ENCODE measurements at places on chromosomes 1 and 21. TPM values are rescaled to one million over a fixed set of nuclear protein-coding genes. Genes with fewer than 3 reads are reported as not detected.

DNA sequence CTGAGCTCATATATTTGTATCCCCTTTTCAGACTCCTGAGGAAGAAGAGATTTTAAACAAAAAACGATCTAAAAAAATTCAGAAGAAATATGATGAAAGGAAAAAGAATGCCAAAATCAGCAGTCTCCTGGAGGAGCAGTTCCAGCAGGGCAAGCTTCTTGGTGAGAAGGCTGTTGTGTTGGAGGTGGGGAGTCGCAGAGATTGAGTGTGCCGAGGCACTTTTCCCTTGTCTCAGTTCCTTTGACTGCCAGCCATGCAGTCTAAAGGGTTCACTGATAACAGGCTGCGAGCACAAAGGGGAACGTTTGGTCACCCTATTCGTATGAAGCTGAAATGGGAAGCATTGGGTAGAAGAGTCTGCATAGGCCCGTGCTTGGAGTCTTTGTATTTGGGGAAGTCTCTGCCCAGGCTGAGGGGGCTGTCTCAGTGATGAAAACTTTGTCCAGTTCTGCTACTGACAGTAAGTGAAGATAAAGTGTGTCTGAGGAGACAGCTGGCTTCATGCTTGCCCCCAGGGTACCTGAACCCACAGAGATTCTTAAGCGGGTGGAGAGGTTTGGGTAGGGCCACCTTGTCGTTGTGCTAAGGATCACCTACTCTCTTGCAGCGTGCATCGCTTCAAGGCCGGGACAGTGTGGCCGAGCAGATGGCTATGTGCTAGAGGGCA, 2.8 kb downstream of the RPS8 start:
- peak overlapping the region; percentile 85 for H3K4me3 ChIP-seq
- no peaks in the 10 kb centered on the region for H3K27me3 ChIP-seq
- peak overlapping the region; percentile 45 for H3K27ac ChIP-seq
- DNase-seq, result no peak

GRCh38 chr1:29125788-29126187, 2.1 kb upstream of the TMEM200B start:
- no peaks in the 10 kb centered on the region for H3K27me3 ChIP-seq
- no peaks in the 10 kb centered on the region for H3K4me1 ChIP-seq
- H3K4me3 ChIP-seq, result no peak overlapping the region
- DNase-seq, result no peak

DNA sequence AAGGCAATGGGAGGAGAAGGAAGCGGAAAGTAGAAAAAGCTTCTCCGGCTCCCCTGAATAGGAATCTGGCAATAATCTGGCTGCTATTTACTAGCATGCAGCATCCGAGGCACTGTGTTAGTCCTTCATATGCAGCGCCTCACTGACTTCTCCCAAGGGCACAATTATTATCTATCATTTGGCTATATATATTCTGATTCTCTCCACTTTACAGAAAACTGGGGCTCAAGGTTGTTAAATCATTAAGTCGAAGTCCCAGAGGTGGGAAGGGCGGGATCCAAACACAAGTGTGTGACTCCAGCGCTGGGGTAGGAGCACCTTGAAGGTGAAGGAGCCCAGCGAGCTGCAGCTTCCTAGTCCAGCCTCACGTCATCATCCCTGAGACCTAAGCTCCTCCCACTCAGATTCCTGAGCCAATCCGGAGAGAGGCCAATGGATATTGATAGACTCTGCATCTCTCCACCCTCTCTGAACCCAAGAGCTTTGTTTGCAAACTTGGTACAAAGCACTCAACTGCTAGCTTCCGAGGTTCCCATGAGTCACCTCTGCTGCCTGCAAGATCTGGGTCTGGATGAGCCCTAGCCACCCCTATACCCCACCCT, 16.6 kb upstream of the EYA3 start:
- DNase-seq, result no peak
- H3K36me3 ChIP-seq, result no peaks in the 10 kb centered on the region
- H3K27ac ChIP-seq, result peak overlapping the region; percentile 52
- H3K4me1 ChIP-seq, result no peaks in the 10 kb centered on the region
- peak overlapping the region; percentile 35 for H3K4me3 ChIP-seq

GRCh38 chr1:204575221-204576190, 59.3 kb downstream of the MDM4 start:
- no peaks in the 10 kb centered on the region for H3K4me1 ChIP-seq
- no peak for DNase-seq
- H3K36me3 ChIP-seq, result no peaks in the 10 kb centered on the region
- H3K27me3 ChIP-seq, result no peaks in the 10 kb centered on the region
- no peak overlapping the region for H3K27ac ChIP-seq

GRCh38 chr1:96308314-96308713, 413.3 kb upstream of the PTBP2 start:
- H3K36me3 ChIP-seq, result no peaks in the 10 kb centered on the region
- no peak overlapping the region for H3K4me3 ChIP-seq
- H3K27me3 ChIP-seq, result no peaks in the 10 kb centered on the region
- no peaks in the 10 kb centered on the region for H3K4me1 ChIP-seq
- DNase-seq, result no peak

RAB7B gene
- 6.6 TPM for total RNA-seq

DNA sequence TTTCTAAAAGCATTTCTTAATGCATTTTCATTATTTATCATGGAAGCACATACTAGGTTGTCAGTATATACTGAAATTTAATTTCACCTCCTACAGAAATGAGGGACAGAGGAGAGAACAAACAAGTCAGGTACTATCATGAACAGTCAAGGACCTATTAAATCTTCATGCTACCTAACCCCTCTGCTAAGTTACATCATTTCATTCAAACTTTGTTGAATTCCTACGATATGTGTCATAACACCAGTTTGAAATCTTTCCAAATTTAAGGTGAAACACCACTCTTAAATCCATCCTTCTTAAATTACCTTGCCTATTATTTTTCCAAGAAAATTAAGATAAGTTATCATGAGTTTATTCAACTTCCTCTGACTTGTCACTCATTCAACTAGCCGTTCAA, 78.9 kb downstream of the DENND1B start:
- H3K27me3 ChIP-seq, result no peaks in the 10 kb centered on the region
- H3K4me1 ChIP-seq, result no peaks in the 10 kb centered on the region
- no peaks in the 10 kb centered on the region for H3K36me3 ChIP-seq

GRCh38 chr21:32448803-32449594, 36.5 kb downstream of the EVA1C start:
- no peaks in the 10 kb centered on the region for H3K27me3 ChIP-seq
- no peak for DNase-seq
- H3K36me3 ChIP-seq, result no peaks in the 10 kb centered on the region
- H3K4me3 ChIP-seq, result no peak overlapping the region

GRCh38 chr1:184419350-184420161, 32.7 kb downstream of the C1orf21 start:
- no peak for DNase-seq
- no peak overlapping the region for H3K4me3 ChIP-seq

GRCh38 chr1:13832100-13832499, 132.1 kb downstream of the PRDM2 start:
- no peaks in the 10 kb centered on the region for H3K4me1 ChIP-seq
- no peaks in the 10 kb centered on the region for H3K27me3 ChIP-seq
- H3K36me3 ChIP-seq, result no peaks in the 10 kb centered on the region
- H3K27ac ChIP-seq, result no peak overlapping the region
- no peak overlapping the region for H3K4me3 ChIP-seq

GRCh38 chr21:31753949-31754707, 22.2 kb upstream of the SCAF4 start:
- no peaks in the 10 kb centered on the region for H3K36me3 ChIP-seq
- H3K27me3 ChIP-seq, result no peaks in the 10 kb centered on the region
- no peaks in the 10 kb centered on the region for H3K4me1 ChIP-seq
- H3K4me3 ChIP-seq, result no peak overlapping the region
- H3K27ac ChIP-seq, result no peak overlapping the region

TCEA3 gene
- 38.0 TPM for total RNA-seq

DNA sequence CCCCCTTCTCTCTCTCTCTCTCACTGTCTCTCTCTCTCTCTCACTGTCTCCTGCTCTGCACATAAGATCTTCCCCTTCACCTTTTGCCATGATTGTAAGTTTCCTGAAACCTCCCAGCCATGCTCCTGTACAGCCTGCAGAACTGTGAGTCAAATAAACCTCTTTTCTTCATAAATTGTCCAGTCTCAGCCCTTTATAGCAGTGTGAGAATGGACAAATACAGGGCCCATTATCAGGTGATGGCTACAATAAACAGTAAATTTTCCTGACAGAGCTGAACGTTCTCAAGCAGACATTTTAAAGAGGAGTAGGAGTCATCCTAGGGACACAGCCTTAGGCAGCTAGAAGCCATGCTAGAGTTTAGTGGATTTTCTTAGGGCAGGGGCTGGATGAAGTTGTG, 1679.7 kb upstream of the B3GALT2 start:
- no peaks in the 10 kb centered on the region for H3K4me1 ChIP-seq
- no peak for DNase-seq
- H3K27me3 ChIP-seq, result no peaks in the 10 kb centered on the region
- H3K36me3 ChIP-seq, result no peaks in the 10 kb centered on the region
- no peak overlapping the region for H3K27ac ChIP-seq
- H3K4me3 ChIP-seq, result no peak overlapping the region

DNA sequence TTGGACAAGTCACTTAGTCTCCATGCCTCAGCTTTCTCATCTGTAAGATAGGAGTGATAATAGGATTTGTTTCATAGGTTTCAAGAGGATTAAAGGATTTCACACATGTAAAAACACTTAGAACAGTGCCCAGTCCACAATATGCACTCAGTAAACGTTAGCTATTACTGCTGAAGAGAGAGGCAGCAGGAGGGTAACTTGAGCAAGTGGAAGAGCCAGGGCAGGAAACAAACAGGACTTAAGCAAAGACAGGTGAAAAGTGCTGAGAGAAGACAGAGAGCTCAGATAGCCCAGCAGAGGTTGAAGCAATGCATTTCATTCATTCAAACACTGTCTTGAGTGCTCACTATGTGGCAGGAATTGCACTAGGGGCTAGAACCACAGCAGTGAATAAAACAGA, 21.1 kb upstream of the H3-3A start:
- no peaks in the 10 kb centered on the region for H3K4me1 ChIP-seq
- no peaks in the 10 kb centered on the region for H3K27me3 ChIP-seq
- no peak overlapping the region for H3K27ac ChIP-seq
- DNase-seq, result no peak
- H3K4me3 ChIP-seq, result no peak overlapping the region

- no peak overlapping the region for H3K4me3 ChIP-seq
- H3K36me3 ChIP-seq, result no peaks in the 10 kb centered on the region
- H3K27ac ChIP-seq, result no peak overlapping the region
- H3K4me1 ChIP-seq, result no peaks in the 10 kb centered on the region
- no peak for DNase-seq
Observed at GRCh38 chr1:198651650-198652400, 13.0 kb downstream of the PTPRC start.

DNA sequence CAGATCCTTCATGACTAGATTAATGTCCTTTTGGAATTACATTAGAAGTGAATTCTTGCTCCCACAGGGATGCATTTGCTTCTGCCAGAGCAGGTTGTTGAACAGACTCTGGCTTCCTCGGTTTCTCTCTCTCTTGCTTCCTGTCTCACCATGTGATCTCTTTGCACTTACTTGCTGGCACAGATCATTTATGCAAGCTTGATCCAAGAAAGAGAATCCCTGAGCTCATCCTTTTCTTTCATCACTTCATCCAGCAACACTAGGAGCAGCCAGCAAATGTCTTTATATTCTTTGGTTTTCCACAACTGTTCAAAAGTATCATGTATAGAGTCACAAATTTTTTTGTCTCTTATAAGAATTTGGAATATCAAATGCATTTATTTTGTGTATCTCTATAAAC, 313.5 kb downstream of the ZNF326 start:
- H3K27ac ChIP-seq, result no peak overlapping the region
- H3K27me3 ChIP-seq, result no peaks in the 10 kb centered on the region
- H3K4me3 ChIP-seq, result no peak overlapping the region
- no peaks in the 10 kb centered on the region for H3K4me1 ChIP-seq

DNA sequence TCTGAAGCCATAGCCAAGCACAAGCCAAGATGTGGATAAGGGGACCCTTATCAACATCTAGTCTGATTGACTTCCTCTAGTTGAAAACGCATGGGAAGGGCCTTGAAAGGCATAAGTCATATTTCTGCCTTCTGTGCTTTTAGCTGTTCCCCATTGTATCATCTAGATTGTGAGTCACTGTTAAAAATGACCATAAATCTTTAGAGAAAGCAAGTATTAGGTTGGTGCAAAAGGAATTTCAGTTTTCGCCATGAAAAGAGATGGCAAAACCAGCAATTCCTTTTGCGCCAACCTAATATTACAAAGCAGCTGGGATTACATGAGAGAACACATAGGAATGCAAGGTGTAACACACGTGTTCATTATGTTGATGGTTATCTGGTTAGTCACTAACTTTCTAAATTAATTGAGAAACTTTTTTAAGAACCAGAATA, 63.6 kb downstream of the CLIC6 start:
- H3K36me3 ChIP-seq, result no peaks in the 10 kb centered on the region
- peak overlapping the region; percentile 92 for H3K27ac ChIP-seq
- no peak overlapping the region for H3K4me3 ChIP-seq
- H3K27me3 ChIP-seq, result no peaks in the 10 kb centered on the region

- H3K27ac ChIP-seq, result no peak overlapping the region
- H3K36me3 ChIP-seq, result no peaks in the 10 kb centered on the region
- no peaks in the 10 kb centered on the region for H3K4me1 ChIP-seq
- H3K27me3 ChIP-seq, result peaks cover 2% of the 10 kb centered on the region
- no peak for DNase-seq
Observed at GRCh38 chr1:240086726-240087125, 5.0 kb upstream of the FMN2 start.

- no peaks in the 10 kb centered on the region for H3K36me3 ChIP-seq
- H3K4me1 ChIP-seq, result no peaks in the 10 kb centered on the region
- H3K4me3 ChIP-seq, result no peak overlapping the region
- no peak for DNase-seq
- H3K27me3 ChIP-seq, result no peaks in the 10 kb centered on the region
- H3K27ac ChIP-seq, result no peak overlapping the region
Observed at GRCh38 chr1:187626056-187626455, 797.3 kb downstream of the PLA2G4A start.

GRCh38 chr1:167157114-167157513, 63.2 kb downstream of the STYXL2 start:
- H3K27ac ChIP-seq, result no peak overlapping the region
- DNase-seq, result no peak
- no peaks in the 10 kb centered on the region for H3K36me3 ChIP-seq
- no peaks in the 10 kb centered on the region for H3K27me3 ChIP-seq

GRCh38 chr1:223711747-223712193, 569 bp upstream of the CAPN2 start:
- no peaks in the 10 kb centered on the region for H3K36me3 ChIP-seq
- H3K27ac ChIP-seq, result peak overlapping the region; percentile 94
- peak overlapping the region; percentile 54 for H3K4me3 ChIP-seq
- no peak for DNase-seq
- H3K27me3 ChIP-seq, result no peaks in the 10 kb centered on the region
- H3K4me1 ChIP-seq, result no peaks in the 10 kb centered on the region

GRCh38 chr1:199808110-199808870, 219.2 kb upstream of the NR5A2 start:
- no peak overlapping the region for H3K4me3 ChIP-seq
- no peaks in the 10 kb centered on the region for H3K36me3 ChIP-seq
- no peaks in the 10 kb centered on the region for H3K27me3 ChIP-seq
- DNase-seq, result no peak

DNA sequence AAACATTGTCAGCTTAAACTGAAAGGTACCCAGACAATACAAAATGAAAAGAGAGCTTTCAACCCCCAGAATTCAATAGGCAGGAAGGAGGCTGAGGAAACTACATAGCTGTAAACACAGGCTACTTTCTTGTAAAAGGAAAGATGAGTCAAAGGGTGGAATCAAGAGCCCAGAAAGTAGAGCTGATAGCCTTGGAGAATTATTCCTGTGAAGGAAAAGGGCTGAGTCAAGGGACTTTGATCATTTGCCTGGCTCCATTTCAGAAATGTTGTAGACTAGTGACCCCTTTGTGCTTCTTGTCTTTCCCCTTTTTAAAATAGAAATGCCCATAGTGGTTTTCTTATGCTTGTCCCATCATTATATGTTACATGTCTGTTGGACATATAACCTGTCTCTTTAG, 597.6 kb downstream of the ADGRL2 start:
- no peak overlapping the region for H3K4me3 ChIP-seq
- no peaks in the 10 kb centered on the region for H3K27me3 ChIP-seq
- DNase-seq, result no peak
- no peaks in the 10 kb centered on the region for H3K4me1 ChIP-seq
- no peak overlapping the region for H3K27ac ChIP-seq
- no peaks in the 10 kb centered on the region for H3K36me3 ChIP-seq

All from breast epithelium (tissue), 4 donors.